Thoracic aorta endothelial cell (primary cell): ENCODE measurements at places on chromosomes 6 and 20. TPM values are rescaled to one million over a fixed set of nuclear protein-coding genes. Genes with fewer than 3 reads are reported as not detected.

Gene RAB44
- under 0.01 TPM in 1 of 2 replicates, not detected in the other for total RNA-seq

Gene PRDM13
- not detected in 2 replicates for total RNA-seq

Gene KCNB1
- total RNA-seq, result under 0.01 TPM in 1 of 2 replicates, not detected in the other

Gene ADGRF1
- not detected in 2 replicates for total RNA-seq

Gene ZNF831
- not detected in 2 replicates for total RNA-seq

Gene KIF3B
- 31.5 and 31.9 TPM in 2 replicates for total RNA-seq

Gene GSTA3
- total RNA-seq, result not detected in 2 replicates

Gene RING1
- 14.1 and 18.1 TPM in 2 replicates for total RNA-seq
